ENCODE measurements at places on chromosomes 6 and 20.

GRCh38 chr6:47729019-47729418, 30.6 kb downstream of the ADGRF4 start:
- no peak for DNase-seq

GRCh38 chr20:59063358-59064213, 21.0 kb upstream of the PRELID3B start:
- peak; percentile 28 for DNase-seq

- no peak for DNase-seq
These were observed 2.0 kb downstream of the AIF1 start for GRCh38 chr6:31617010-31617409.

GRCh38 chr6:168161371-168161750, 82.3 kb upstream of the FRMD1 start:
- DNase-seq = no peak

Data from neural progenitor cell (in vitro differentiated cells).